Activated CD4-positive, alpha-beta memory T cell treated with anti-CD3 and anti-CD28 coated beads for 36 hours (primary cell): ENCODE measurements at places on chromosomes 1 and 21. TPM values are rescaled to one million over a fixed set of nuclear protein-coding genes. Genes with fewer than 3 reads are reported as not detected.

RNF220 gene
- 74.3 TPM for total RNA-seq

- peak within 1 kb of the TSS; percentile 39 for H3K4me3 ChIP-seq
- no peaks in the 10 kb centered on the region for H3K36me3 ChIP-seq
- peaks cover 38% of the 10 kb centered on the region for H3K4me1 ChIP-seq
- H3K27me3 ChIP-seq = peaks cover 10% of the 10 kb centered on the region
- H3K27ac ChIP-seq = peak within 1 kb of the TSS; percentile 58
These were observed at the start of gene TRPM2 for GRCh38 chr21:44353191-44353970. TRPM2 (plus strand) TSS chr21:44353621; CDS start chr21:44353701, 80 bp downstream.

GRCh38 chr1:98453066-98453465 is 208.5 kb upstream of the SNX7 start:
- no peaks in the 10 kb centered on the region for H3K4me1 ChIP-seq
- H3K36me3 ChIP-seq = no peaks in the 10 kb centered on the region
- DNase-seq = no peak
- peaks cover 2% of the 10 kb centered on the region for H3K27me3 ChIP-seq
- H3K27ac ChIP-seq = no peak overlapping the region

GRCh38 chr1:94832446-94832845 is 12.3 kb downstream of the SLC44A3 start:
- H3K4me1 ChIP-seq = no peaks in the 10 kb centered on the region
- peaks cover 5% of the 10 kb centered on the region for H3K27me3 ChIP-seq
- H3K36me3 ChIP-seq = no peaks in the 10 kb centered on the region
- H3K27ac ChIP-seq = no peak overlapping the region

DNA sequence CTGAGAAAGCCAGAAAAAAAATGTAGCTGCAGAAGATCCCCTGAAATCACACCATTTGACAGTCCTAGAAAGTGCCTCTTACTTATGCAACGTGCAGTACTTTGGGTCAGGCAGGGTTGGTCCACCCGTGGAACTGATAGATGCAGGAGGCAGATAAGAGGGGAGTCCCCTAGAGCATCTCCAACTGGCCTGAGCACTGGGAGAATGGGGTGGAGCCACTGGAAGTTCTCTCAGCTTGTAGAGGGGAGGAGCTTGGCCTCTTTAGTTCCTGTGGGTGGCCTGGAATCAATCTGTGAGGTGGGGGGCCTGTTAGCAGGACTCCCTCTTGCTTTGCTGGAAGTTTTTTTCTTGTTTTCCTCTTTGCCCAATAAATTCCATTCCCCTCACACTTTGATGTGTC is 335.7 kb upstream of the NCAM2 start:
- no peaks in the 10 kb centered on the region for H3K36me3 ChIP-seq
- no peaks in the 10 kb centered on the region for H3K4me1 ChIP-seq
- no peak overlapping the region for H3K27ac ChIP-seq
- no peaks in the 10 kb centered on the region for H3K27me3 ChIP-seq

GRCh38 chr1:25206201-25206600 is 26.1 kb downstream of the SYF2 start:
- no peak for DNase-seq
- H3K27me3 ChIP-seq = peaks cover 3% of the 10 kb centered on the region
- H3K27ac ChIP-seq = no peak overlapping the region
- H3K36me3 ChIP-seq = no peaks in the 10 kb centered on the region
- no peaks in the 10 kb centered on the region for H3K4me1 ChIP-seq

LHX8 gene
- not detected for total RNA-seq

- peaks cover 42% of the 10 kb centered on the region for H3K36me3 ChIP-seq
- no peaks in the 10 kb centered on the region for H3K27me3 ChIP-seq
- H3K4me3 ChIP-seq = peak overlapping the region; percentile 31
- H3K27ac ChIP-seq = peak overlapping the region; percentile 50
- peaks cover 53% of the 10 kb centered on the region for H3K4me1 ChIP-seq
These were observed 3.5 kb downstream of the ARPC5 start for GRCh38 chr1:183632114-183632513.

FGR gene
- total RNA-seq = 0.24 TPM

NCAM2 gene
- total RNA-seq = not detected

RNF187 gene
- total RNA-seq = 110 TPM

GRCh38 chr1:162141281-162142054 is 72.0 kb downstream of the NOS1AP start:
- no peak for DNase-seq
- no peak overlapping the region for H3K4me3 ChIP-seq
- H3K27me3 ChIP-seq = peaks cover 26% of the 10 kb centered on the region
- no peaks in the 10 kb centered on the region for H3K36me3 ChIP-seq

- H3K4me3 ChIP-seq = peak overlapping the region; percentile 88
- peaks cover 4% of the 10 kb centered on the region for H3K36me3 ChIP-seq
- DNase-seq = peak; percentile 43
- no peaks in the 10 kb centered on the region for H3K27me3 ChIP-seq
- peaks cover 28% of the 10 kb centered on the region for H3K4me1 ChIP-seq
These were observed 726 bp upstream of the CYB5R1 start for GRCh38 chr1:202967684-202968281.

GPA33 gene
- 1.8 TPM for total RNA-seq

- peaks cover 6% of the 10 kb centered on the region for H3K27me3 ChIP-seq
- no peaks in the 10 kb centered on the region for H3K36me3 ChIP-seq
- H3K4me1 ChIP-seq = no peaks in the 10 kb centered on the region
- no peak overlapping the region for H3K27ac ChIP-seq
- DNase-seq = no peak
These were observed 100.2 kb downstream of the SPATA46 start for GRCh38 chr1:162276493-162276892.

GRCh38 chr21:33686386-33686785 is 44.1 kb downstream of the ITSN1 start:
- H3K4me3 ChIP-seq = no peak overlapping the region
- no peaks in the 10 kb centered on the region for H3K4me1 ChIP-seq
- H3K27ac ChIP-seq = no peak overlapping the region
- DNase-seq = no peak
- H3K36me3 ChIP-seq = no peaks in the 10 kb centered on the region
